RKO (cell line): ENCODE measurements at places on chromosomes 5 and 9.

GRCh38 chr9:68536876-68537615 is 3.6 kb downstream of the TMEM252 start:
- DNase-seq = no peak

- DNase-seq = no peak
Observed at GRCh38 chr5:4662756-4663155, 477.4 kb upstream of the ADAMTS16 start.

DNA sequence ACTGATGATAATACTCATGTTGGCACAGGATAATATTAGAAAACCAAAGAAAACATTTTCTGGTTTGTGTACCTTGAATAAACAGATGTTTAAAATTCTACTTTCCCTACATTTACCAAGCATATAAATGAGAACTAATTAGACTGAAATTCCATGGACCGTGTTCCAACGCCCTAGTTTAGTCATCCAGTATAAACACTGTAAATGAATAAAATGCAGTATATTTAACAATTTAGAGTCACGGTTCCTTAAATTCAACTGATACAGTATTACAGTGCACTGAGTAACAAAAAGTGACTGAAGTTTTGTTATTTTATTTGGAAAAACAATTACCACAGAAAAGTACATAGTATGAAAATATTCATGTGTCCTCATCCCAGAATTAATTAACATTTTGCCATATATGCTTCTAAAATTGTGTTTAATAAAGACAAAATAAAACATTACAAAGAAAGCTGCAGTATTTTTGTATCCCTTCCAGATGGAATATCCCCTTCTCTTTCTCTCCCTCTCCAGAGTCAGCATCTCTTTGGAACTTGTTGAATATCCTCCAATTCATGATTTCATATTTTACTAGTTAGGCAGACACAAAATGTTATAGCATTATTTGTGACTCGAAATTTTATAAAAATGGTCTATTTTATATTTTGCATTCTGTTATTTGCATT is 112.5 kb downstream of the HMHB1 start:
- no peak for DNase-seq

DNA sequence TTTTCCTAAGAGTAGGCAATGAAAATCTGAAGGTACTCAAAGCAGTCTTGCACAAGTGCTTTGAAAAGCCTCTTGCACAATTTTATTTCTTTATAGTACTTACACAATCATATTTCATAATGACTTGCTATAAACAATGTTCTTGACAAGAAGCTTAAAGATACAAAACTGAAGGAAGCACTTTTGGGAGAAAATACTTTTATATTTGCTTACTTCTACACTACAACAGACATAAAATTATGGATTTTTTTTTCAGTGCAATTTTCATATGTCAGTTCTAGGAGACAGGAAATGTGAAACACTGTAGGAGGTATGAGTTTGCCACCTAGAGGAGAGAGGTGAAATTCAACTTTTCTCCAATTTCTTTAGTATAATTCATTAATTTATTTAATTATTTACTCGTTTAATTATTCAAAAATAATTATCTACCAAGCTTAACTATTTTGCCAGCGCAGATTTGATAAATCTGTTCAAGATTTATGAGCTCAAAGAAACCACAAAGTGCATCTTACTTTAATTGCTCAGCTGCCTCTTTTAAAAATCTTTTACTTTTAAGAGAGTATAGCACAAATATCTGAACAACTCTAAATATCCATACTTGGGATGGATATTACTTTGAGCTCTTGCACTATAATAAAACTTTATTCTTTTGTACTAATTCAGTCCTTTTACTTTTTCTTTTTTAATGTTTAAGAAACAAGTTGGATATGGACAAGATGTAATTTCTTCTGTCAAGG is 29.0 kb upstream of the CDKN2B start:
- DNase-seq = peak; percentile 78

- DNase-seq = no peak
Observed at GRCh38 chr5:177373806-177374205, 10.4 kb upstream of the SLC34A1 start.

DNA sequence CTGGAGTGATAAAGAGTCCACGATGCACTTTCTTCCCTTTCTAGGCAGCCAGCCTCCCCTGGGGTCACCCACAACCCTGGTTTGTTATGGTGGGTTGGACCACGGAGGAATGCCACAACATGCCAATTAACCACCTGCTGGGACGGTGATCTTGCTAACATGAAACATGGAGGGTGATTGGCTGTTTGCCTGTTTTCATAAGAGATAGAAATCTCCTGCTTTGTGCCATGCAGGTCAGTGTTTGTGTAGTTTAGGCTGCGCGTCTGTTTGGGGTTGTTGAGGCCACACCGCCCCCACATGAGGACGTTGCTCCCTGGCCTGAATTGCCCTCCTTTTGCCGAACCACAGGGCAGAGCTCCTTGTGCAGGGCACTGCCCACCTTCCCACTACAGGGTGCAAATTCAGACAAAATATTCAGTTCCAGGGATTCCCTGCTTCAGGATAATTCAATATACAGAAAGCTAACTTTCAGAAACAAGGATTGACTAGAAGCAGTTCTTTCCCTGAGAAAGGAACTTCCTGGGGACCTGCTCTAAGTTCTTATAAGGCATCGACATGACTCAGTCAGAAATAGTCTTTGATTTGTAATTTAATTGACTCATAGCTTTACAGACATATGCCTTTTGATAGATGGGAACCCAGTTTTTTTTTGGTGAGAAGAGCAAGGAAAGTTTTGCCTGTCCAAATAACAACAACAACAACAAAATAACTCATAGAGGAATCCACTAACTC is 427.6 kb downstream of the GADD45G start:
- DNase-seq = no peak

- no peak for DNase-seq
Observed at GRCh38 chr5:165004175-165004574, 1498.8 kb downstream of the MAT2B start.

- DNase-seq = no peak
Observed at GRCh38 chr9:17927616-17928015, 348.8 kb downstream of the SH3GL2 start.

DNA sequence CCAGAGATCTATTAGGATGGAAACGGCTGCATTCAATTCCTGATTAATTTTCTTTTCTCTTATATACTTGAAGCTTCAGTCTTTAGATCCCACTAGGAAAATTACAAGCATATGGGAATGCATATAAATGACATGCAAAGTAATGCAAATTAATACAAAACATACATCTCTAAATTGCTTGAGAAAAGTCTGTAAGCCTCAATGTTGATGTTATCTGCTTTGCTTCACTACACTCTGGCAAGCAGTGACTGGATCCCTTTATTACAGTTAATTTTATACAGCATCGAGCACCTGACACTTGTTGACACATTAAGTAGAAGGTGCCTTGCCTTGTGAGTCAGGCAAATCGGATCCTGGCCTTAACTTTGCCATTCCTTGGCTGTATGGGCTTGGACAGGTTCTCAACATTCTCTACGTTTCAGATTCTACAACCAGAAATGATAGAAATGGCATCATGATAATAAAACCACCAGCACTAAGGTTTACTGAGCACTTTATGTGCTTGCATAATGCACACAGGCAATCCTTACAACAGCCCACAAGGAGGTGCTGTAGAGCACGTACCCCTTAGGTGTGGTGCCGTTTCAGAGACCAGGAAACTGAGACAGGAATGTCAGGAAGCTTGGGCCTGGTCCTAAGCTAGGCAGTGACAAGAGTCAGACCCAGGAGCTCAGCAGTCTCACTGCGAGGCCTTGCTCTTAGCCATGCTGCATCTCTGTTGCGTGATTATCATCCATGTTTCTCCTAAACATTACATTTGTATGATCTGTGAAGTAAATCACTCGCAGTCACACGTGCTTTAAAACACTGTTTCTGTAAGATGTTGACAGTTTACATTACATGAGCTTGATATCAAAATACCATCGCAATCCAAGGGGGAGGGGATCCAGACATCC is 2.7 kb downstream of the GCNT4 start:
- peak; percentile 76 for DNase-seq

- peak; percentile 71 for DNase-seq
Observed at GRCh38 chr5:99060306-99061261, 131.8 kb upstream of the CHD1 start.

- DNase-seq = no peak
Observed at GRCh38 chr9:129455151-129455995, 165.5 kb downstream of the C9orf50 start.

DNA sequence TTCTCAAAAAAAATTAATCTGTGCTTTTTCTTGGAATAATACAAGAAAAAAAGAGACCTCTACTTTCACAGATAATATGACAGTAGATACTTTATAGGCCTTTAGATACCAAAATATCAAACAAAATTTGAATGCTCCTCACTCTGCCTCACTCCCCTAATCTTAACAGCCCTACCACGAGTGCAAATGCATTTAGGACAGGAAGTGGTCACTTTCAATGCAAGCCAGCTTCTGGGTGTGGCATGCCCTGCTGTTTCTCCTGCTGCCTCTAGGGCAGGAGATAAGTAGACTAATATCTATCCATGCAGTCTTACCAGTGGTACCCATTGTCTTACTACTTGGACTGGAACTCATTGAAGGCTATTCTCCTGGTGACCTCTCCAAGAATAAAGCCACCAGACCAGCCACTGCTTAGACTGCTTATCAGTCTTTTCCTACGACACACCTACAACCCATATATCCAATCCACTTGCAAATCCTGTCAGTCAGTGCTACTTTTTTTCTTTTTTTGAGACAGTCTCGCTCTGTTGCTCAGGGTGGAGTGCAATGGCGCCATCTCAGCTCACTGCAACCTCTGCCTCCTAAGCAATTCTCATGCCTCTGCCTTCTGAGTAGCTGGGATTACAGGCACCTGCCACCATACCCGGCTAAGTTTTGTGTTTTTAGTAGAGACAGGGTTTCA is 23.0 kb downstream of the FRRS1L start:
- peak; percentile 89 for DNase-seq

DNA sequence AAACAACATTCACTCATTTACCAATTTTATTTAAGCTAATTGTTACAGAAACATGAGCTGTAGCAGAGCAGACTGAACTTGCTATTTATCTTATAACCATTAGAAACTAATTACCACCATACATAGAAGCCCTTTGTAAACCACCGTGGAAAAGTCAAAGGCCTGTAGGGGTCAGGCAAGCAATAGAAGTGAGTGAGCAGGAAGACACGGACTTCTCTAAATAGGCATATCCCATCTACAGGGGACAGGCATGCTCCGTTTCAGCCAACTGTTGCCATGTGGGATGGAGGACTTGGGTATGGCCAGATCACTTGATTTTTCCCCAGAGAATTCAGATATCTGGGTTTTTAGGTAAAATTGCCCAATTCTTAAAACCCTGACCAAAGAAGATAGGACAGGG is 44.8 kb downstream of the PRRC1 start:
- peak; percentile 35 for DNase-seq

DNA sequence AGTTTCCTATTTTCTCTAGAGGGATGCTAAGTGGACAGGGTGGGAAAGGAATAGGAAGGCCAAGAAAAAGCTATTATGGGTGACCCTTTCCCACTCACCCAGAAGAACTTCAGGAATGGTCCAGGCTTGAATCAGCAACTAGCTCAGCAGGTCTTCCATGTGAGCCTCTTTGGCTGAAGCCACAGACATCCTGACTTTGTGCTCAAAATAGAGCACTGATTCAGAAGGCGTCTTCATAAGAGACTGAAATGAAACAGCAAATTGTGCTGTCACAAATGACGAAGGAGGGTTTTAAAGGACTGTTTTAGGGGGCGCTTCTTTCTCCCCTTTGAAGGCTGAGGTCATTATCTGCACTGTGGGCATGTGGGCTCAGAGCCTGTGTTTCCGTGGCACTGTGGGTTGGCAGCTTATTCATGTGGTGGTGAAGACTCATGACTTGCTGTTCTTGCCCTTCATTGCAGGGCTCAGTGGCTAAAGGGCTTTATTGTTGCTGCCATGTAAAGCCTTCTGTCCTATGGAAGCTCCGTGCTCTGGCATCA is 65.8 kb upstream of the NFIL3 start:
- DNase-seq = no peak

GRCh38 chr9:135087489-135087792 is at the start of gene OLFM1:
OLFM1 (plus strand) TSS chr9:135087668; CDS start chr9:135087990, 322 bp downstream.
- DNase-seq = no peak

GRCh38 chr5:139134906-139135305 is 63.3 kb downstream of the SIL1 start:
- DNase-seq = no peak

- no peak for DNase-seq
Observed at GRCh38 chr5:4572311-4573100, 567.6 kb upstream of the ADAMTS16 start.

GRCh38 chr5:79202076-79202475 is 33.9 kb upstream of the JMY start:
- peak; percentile 40 for DNase-seq

- DNase-seq = no peak
Observed at GRCh38 chr5:58127255-58128220, 332.3 kb downstream of the PLK2 start.

- no peak for DNase-seq
Observed at GRCh38 chr5:154782812-154783592, 27.8 kb downstream of the LARP1 start.

DNA sequence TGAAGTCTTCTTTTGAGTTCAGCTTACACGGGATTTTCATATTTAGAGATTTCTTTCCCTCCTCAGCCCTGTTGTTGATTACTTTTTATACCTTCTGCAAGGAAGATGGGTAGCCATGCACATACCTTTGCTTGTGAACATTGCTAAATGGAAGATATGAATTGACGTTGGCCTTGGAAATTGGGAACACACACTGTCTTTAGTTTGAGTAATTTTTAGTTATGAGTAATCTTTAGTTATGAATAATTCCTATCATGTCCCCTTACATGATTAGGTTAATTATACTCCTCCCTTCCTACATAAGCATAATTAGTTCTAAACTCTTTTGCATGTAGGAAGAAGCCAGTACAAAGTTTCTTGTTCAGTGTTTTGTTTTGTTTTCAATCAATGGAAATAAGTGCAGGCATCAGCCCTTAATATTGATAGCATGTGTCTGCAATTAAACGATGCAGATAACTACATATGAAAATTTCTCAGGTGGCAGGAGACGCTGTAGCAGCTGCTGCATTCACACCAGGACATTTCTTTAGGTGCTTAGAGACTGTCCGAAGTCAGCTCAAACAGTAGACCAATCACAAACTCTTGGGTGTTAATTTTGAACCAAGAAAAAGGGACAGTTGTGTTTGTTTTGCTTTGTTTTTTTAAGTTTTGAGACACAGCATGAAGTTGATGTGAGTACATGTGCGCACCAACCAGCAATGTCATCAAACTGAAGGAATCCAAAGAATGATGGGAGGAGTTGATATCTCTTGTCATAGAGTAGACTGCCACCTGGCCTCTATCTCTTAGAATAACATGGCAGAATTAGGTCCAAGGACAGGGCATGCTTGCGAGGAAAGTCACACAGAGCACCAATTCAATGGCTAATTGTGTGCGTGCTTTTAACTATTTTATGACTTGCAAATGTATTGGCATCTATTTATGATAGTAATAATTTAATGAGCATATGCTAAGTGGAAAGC is 51.4 kb downstream of the SMARCA2 start:
- no peak for DNase-seq
